D721Med (cell line): ENCODE measurements at places on chromosomes 3 and 15.

DNA sequence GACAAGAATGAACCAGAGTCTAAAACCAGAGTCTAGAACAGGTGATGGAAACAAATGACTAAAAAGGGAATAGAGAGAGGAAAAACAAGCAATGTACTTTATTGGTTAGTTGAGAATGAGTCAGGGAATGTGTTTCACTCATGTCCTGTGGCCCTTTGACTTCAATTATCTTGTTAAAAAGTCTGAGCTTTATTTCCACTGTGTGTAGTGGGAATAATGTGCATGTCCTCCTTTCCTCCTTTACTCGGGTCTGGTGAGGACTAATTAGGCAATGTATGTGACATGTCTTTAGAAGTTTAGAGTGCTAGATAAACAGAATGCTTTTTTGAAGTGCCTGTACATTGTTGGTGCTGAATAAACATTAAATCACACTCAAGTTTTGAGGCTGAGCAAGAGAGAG is 21.3 kb downstream of the LSAMP start:
- DNase-seq = no peak

- DNase-seq = no peak
Measured at GRCh38 chr3:66717806-66718205, 217.0 kb upstream of the LRIG1 start.

GRCh38 chr3:132840201-132840700 is 118.0 kb upstream of the NPHP3 start:
- DNase-seq = no peak

DNA sequence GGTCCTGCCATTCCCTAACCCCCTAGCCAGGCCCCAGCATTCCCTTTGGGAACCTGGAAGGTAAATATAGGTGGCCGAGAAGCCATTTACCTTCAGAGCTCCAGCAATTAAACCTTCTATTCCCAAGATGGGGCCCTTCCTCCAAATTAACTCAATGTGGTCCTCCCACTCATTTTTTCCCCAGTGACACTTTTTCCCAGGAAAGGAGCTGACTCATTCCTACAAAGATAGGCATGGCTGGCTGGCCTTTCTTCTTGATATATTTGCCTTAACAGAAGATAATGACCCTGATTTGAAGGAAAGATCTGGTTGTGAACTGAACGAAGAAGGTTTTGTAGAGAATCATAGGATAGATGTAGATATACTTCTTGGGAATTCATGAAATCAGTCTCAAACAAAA is 279.0 kb upstream of the VEPH1 start:
- no peak for DNase-seq

DNA sequence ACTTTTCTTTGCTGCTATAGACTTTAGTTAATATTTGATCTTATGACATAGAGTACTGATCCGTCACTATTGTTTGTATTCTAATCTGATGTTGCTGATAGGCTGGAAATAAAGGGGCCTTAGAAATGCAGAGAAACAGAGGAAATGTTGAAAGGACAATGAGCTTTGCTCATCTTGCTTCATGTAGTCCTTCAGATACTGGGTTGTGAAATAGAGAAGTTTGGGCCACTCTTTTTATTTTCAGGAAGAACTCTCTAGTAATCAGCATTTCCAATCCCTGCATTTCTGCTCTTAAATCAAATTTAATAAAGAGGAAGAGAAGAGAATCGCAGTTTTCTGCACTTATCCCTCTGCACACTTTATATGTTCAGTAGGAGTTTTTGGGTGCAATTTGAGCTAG is 192.8 kb upstream of the THBS1 start:
- no peak for DNase-seq

DNA sequence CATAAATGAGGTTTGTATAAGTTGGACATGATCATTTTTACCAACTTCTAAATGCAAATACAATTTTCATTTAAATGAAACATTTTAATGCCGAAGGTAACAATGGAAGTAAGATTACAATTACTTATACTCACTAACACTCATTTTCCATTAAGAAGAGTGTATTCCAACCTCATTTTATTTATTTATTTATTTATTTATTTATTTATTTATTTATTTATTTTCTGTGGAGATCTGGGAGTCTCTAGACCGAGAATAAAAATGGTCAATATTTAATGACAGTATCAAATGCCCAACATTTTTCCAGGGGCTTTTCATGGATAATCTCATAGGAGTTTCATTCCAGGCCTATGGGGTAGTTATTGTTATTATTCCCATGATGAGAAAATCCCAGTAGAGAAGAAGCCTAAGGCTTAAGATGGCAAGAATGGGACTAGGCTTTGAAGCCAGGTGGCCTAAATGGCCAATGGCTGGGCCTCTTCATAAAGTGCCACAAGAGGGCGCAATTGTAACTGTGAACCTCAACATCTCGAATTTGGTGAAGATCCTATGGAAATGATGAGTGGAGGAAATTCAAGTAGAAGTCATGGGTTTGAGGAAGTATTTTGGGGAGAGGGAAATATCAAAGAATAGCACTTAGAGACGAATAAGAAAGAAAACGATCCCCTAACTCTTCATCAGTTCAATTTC is 21.3 kb downstream of the VGLL3 start:
- no peak for DNase-seq

DNA sequence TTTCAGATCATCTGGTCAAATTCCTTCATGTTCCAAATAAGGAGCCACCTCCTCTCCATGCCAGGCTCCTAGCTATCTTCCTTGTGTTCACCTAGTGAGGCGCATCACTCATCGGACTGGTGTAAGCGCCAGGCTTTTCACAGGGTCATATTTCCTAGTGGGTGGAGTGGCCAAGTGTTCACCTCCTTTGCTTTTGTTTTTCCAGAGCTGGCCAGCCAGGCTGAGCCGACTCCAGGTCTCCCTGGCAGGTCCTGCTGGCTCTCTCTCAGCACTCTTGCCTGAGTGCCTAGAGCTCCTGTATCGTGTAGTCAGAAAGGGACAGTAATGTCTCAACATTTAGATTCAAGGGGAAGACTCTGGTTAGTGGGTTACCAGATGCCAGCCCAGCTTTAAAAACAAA is 31.0 kb downstream of the HEG1 start:
- DNase-seq = no peak

DNA sequence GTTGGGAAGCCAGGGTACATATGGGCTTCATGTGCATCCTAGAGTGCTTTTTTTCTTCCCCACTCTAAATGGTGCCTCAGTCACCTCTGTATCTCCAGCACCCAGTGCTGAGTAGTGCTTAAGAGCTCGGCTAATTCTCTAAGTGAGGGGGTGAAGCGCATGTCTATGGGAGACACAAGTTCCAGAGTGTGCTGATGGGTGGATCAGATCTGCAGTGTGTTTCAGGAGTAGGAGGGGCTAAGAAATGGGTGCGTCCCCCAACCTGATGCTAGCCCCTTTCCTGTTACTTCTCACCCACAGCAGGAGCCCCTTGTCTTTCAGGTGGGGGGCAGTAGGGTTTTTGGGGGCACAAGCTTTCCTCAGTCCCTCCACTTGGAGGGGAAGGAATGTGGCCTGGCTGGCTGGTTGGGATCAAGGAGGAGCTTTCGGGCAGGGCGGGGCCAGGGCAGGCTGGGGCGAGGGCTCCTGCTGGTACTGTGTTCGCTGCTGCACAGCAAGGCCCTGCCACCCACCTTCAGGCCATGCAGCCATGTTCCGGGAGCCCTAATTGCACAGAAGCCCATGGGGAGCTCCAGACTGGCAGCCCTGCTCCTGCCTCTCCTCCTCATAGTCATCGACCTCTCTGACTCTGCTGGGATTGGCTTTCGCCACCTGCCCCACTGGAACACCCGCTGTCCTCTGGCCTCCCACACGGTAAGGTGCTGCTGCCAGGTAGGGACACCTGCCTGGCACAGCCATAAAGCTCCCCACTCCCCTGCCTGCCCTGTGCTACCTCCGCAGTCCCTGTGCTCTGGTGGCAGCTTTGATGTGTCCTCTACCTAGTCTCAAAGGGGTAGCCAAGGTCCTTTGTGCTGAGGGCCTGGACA is at the start of gene IL17RE:
Gene IL17RE, plus strand, starts transcription at position 477 of the 866 bp plus-strand sequence. Its CDS starts 85 bp downstream, at position 562.
- DNase-seq = no peak

GRCh38 chr3:30810625-30811024 is 83.8 kb downstream of the GADL1 start:
- no peak for DNase-seq

- DNase-seq = no peak
Measured at GRCh38 chr3:117567906-117568305, 858.3 kb downstream of the TUSC7 start.

- no peak for DNase-seq
Measured at GRCh38 chr3:101850246-101851051, 1.1 kb downstream of the NFKBIZ start.

DNA sequence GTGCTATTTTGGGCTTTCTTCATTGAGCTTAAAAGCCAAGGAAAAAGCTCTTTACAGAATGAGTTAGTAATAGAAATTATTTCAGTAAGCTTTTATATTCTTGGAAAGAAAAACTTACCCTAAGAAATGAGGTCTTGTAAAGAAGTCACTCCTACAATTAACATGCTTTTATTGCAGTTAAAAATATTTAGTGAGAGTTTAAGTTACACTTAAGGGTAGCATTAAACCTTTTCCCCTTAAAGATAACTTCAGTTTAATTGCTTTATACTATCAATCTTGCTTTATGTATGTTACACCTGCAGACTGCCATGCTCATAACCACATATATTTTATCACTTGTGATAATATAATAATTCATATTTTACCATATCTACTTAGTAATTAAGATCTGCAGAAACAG is 426.2 kb downstream of the PLCL2 start:
- no peak for DNase-seq

GRCh38 chr3:112685956-112686799 is 45.2 kb upstream of the CCDC80 start:
- DNase-seq = no peak

DNA sequence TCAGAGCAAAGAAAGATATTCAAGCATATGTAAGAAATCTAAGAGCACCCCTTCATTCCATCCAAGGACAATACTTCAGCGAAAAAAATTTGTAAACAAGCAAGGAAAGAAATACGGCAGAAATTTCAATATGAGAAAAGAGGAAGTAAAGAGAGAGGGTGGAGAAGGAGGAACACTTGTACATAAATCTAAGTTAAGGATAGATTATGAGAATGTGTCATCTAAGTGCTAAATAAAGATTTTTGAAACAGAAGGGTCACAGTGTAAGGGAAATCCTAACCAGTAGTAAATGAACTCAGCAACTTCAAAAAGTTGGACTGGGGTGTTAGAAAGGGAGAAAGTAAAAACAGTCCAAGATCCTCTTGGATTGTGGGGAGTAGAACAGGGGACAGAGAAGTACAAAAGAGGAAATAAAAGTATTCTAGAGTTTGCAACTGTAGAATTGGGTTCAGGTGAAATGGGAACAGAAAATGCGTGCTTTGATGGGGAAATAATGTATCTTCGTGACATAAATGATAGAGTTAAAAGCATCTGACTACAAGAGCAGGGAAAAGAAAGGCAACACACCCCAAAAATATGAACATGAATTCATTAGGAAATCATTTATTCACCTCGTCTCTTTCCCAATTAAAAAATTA is 68.5 kb upstream of the ATP13A5 start:
- no peak for DNase-seq

DNA sequence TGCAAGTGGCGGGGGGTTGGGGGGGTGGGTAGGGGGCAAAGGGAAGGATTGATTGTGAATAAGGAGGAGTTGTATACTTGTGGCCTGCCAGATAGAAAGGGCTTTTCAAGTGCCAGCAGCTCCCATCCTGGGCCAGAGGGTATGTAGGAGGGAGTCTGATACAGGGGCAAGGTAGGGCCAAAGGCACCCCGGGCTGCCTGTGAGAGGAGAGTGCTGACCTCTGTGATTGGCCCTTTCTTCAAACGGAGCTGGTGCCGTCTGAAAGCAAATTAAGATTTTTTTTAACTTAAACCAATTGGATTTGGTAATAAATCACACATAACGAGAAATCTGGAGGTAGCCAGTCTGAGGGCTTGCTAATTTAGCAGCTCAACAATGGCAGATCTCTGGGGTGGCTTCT is 229.9 kb downstream of the THSD4 start:
- DNase-seq = no peak

DNA sequence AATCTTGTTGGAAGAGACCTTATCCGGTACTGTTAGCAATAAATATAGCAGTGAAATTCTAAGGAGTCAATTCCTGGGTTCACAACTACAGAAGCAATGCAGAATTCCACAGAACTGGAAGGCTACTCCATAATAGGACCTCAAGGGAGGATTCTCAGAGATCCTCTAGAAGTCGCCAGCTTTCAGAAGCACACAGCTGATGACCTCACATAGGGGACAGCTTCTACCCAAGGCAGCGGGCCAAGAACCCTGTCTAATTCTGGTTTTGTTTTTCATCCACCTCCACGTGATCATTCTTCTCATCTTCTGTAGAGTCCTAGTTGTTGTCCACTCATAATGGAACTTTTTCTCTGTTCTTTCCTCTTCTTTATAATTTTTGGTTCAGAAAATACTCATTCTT is 99.4 kb downstream of the ERC2 start:
- DNase-seq = no peak

DNA sequence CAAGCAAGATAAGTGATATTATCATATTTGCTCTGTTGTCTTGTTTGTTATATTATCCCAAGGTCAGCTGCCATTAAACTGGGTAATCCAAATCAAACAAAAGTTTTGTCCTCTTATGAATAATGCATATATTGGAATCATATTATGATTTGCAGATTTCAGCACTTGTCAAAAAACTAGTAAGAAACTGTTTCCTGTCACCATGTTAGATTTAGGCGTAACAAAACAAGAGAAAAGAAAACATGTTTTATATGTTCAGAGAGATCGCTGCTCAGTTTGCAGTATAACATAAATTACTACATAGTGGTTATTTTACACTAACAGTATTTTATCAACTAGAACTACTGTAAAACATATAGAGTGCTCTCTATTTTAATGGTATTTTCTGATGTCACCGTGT is 123.4 kb upstream of the ICE2 start:
- no peak for DNase-seq

DNA sequence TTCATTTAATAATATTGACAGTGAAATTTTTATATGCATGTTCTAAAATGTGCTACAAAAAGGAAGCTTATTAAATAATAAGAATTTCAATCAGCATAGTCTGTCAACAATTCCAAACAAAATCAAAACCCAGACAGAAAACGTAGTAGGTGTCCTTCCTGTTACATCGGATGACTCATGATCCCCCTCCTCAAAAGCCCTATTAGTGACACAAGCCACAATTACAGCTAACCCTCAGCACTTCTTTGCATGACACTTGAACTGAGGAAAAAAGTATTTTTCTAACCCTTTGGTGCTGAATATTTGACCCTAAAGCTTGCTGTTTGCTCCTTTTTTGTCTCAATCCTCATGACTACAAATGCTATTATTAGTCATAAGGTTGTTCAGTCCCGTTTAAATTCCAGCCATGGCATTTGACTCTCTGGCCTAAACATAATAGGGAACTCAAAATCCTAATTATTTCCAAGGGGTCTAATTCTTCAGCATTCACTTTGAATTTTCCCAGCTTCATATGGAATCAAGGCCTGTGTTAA is 78.1 kb downstream of the COL8A1 start:
- DNase-seq = no peak

GRCh38 chr3:11736136-11736833 is 92.6 kb upstream of the VGLL4 start:
- DNase-seq = no peak

DNA sequence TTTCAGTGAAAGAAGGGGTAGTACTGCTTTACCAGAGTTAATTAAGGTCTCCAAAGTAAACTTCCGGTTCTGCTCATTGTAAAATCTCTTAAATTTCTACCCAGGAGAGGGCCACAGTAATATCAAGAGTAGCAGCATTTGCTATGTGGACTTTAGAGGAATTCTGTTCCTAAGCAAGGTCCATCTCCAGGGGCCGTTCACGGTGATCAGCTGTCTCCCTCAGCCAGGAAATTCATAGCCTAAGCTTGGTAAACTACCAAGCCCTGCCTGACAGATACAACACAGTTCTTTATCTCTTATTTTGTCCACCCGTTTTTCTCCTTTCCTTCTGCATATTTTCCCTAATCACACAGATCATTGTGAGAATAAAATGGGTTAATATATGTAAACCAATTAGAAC is 2.3 kb downstream of the DUT start:
- DNase-seq = no peak
